Mesothelial cell of epicardium (in vitro differentiated cells): ENCODE measurements at places on chromosomes 3 and 15. TPM values are rescaled to one million over a fixed set of nuclear protein-coding genes. Genes with fewer than 3 reads are reported as not detected.
A peak's percentile ranks its signal among the peaks of the same experiment; 100 is the strongest.

FAM107A gene
- not detected in 3 replicates for total RNA-seq

DUOXA2 gene
- not detected in 3 replicates for total RNA-seq

TPRA1 gene
- total RNA-seq: 37.2 to 39.0 TPM (median 37.2 TPM) in 3 replicates

POC1A gene
- 7.9 to 9.4 TPM (median 8.7 TPM) in 3 replicates for total RNA-seq

FAM174B gene
- 18.8 to 20.7 TPM (median 19.1 TPM) in 3 replicates for total RNA-seq

CA12 gene
- 1.0 to 1.6 TPM (median 1.3 TPM) in 3 replicates for total RNA-seq

PARP15 gene
- total RNA-seq: 0.20 to 0.27 TPM (median 0.22 TPM) in 3 replicates

MYO5C gene
- total RNA-seq: 19.9 to 23.1 TPM (median 23.0 TPM) in 3 replicates

CD276 gene
- total RNA-seq: 174 to 179 TPM (median 178 TPM) in 3 replicates

EXD1 gene
- not detected in 3 replicates for total RNA-seq

SELENOS gene
- 38.1 to 45.2 TPM (median 44.7 TPM) in 3 replicates for total RNA-seq

CYFIP1 gene
- total RNA-seq: 98.3 to 111 TPM (median 105 TPM) in 3 replicates

GRCh38 chr3:8201886-8202285 is 299.7 kb upstream of the LMCD1 start:
- DNase-seq: no peak

- DNase-seq: no peak
Measured at GRCh38 chr3:168094580-168094876, 1.2 kb downstream of the GOLIM4 start.

- no peak for DNase-seq
Measured at GRCh38 chr3:10835406-10835805, 19.4 kb downstream of the SLC6A11 start.

DNA sequence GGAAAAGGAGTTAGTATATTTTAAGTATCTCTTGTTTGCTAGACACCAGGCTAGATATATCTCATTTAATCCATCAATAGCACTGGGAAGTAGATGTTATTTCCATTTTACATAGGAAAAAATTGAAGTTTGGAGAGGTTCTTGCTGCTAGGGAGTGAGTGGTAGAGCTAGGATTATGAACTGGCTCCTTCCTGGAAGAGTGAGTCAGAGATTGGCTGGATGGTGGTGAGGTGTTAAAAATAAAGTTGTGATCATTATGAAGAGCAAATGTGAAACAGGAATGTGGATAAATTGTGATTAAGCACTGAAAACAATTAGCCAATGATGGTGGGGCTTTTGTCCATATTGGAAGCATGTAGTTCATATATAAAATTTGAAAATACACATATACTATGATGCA is 234.2 kb downstream of the WNT5A start:
- no peak for DNase-seq

DNA sequence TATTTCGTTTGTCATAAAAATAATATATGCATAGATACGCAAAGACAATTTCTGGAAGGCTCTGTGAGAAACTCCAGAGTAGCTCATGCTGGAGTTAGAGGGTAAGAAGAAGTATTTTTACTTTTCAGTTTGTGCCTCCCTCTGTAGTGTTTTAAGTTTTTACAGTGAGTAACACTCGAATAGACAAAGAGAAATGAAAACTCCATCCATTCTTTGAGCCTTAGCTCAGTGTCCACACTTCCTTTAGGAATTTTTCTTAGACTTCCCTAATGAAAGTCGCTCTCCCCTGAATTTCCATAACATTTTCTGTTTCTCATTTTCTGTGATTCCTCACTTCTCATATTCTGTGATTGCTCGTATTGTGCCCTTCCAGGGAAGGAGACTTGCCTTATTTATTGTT is 2.1 kb downstream of the BLOC1S6 start:
- no peak for DNase-seq

GRCh38 chr15:83010709-83011270 is 649 bp downstream of the C15orf40 start:
- no peak for DNase-seq

DNA sequence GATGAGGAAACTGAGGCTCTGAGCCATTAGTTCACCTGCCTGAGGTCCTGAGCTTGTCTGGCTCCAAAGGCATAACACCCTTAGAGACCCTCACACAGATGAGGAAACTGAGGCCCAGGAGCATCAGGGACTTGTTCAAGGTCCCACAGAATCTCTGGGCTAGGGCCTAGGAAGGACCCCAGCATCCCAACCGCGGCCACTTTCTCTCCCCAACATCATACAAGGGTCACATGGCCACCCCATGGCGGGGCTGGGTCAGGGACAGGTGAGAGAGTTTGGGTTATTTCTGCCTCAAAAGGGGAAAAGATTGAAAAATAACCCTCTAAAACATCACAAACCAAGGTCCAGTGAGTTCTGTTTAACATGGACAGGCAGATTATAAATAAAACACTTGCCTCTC is 6.7 kb downstream of the LINGO1 start:
- DNase-seq: no peak

DNA sequence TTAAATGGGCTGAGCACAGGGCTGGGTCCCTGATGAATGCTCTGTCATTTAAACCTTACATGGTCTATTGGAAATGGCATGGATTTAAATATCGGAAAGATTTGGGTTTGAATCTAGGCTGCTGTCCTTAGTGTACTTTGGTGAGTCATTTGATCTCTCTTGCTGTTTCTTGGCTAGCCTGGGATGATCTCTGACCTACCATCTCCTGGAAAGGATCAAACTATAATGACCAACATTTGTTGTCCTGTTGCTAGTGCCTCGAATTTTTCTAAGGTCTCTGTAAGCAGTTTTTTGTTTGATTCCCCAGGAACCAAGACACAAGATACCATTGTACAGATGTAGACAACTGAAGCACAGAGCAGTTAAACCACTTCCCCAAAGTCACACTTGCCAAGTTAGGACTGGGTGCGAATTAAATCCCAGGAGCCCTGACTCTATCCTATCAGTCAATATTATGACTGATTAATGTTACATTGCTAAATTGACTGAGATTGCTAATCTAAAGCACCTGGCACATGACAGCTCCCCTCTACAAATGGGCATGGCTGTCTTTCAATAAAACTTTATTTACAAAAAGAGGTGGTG is 244.9 kb upstream of the MCTP2 start:
- no peak for DNase-seq

DNA sequence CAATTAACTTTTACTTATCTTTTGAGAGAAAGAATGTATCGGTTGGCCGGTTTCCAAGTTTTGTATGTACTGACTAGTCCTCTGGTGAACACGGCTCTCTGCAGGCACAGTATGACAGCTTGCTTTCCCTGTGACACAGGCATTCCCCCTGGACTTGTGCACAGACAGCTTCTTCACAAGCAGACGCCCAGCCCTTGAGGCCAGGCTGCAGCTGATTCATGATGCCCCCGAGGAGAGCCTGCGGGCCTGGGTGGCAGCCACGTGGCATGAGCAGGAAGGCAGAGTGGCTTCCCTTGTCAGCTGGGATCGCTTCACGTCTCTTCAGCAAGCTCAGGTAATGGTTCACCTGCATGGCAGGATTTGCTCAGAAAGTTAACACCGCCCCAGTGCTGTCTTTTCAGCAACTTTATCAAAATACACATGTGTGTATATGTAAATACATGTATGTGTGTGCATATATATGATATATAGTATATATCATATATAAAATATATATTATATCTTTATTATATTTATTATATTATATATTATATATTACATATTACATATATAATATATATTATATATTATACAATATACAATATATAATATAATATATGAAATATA is 25.5 kb downstream of the FAN1 start:
- DNase-seq: no peak

GRCh38 chr3:39541917-39542329 is 74.4 kb downstream of the MOBP start:
- no peak for DNase-seq

DNA sequence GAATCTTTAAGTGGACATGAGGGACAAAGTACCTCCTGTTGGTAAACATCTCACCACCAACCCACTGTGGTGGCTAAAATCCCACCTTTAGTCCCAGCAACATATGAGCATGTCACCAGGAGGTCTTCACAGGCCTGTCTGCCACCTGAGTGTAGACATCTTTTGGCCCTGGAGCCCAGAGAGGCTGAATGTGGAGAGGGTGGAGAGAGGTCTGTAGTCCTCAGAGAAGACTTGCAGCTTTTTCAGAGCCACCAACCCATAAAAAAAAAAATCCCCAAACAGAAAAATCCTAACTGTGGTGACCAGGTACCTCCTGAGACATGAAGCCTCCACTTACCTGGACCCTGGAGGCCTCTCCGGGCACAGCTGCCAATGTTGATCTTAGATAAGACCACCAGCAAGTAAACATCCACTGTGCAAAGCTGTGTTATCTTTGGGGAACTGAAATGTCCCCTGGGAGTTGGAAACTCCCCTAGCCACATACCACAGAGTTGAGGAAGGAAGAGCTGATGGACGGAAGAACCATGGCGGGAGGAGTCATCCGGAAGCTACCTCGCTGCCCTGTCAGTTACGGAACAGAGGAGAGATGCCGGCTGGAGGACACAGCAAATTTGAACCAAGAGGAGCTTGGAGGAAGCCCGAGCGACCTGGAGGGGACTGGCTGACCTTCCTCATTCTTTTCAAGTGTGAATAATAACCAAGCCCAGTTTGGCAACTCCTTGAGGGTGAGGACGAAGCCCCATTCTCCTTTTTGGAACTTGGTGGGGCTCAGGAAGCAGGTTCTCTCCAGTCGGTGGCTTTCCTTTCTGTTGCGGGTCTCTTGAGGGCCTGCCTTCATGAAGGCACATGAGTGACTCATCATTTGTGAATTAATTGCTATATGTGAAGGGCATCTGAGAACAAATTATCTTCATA is at the start of gene GHRL:
TSS of gene GHRL (minus strand) at position 443 of the 915 bp plus-strand sequence. CDS start 2,767 bp downstream, outside the sequence.
- no peak for DNase-seq

DNA sequence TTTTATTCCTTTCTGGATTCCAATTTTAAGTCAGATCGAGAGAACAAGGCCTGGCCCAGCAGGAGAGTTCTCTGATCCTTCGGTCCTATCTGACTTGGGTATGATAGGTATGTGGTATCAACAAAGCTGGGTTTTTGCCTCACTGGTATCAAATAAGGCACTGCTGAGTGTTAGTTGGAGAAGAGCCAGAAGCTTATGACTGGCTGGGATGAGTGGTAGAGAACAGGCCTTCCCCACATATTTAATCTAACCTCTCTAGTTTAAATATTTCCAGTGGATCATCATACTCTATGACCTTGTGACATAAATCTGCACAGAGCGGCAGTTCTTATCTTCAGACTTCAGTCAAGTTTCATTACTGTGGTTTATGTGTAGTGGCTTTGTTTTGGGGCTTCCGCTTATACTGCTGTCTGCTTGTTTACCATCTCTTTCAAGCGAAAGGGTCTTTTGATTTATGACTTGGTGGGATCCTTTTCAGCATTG is 164.5 kb downstream of the PTPRG start:
- no peak for DNase-seq

- no peak for DNase-seq
Measured at GRCh38 chr3:34676436-34676835, 878.0 kb downstream of the PDCD6IP start.

DNA sequence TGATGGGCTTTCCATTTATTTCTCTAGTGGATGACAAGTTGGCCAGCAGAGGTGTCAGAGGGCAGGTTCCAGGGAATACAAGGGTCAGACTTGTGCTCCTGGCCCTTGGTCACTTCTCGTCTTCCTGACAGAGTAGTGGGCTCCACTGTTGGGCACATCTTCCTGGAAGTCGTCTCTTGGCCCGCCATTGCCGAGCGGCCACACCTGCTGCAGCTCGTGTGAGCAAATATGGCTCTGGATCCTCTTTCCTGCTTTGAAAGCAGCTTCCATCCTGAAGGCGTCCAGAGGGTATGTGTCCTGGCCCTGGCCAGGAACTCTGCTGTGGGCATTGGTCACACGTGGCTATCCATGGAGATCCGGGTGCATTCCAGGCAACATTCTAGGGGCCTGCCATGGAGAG is 100.2 kb downstream of the SNRPN start:
- peak; percentile 7 for DNase-seq

DNA sequence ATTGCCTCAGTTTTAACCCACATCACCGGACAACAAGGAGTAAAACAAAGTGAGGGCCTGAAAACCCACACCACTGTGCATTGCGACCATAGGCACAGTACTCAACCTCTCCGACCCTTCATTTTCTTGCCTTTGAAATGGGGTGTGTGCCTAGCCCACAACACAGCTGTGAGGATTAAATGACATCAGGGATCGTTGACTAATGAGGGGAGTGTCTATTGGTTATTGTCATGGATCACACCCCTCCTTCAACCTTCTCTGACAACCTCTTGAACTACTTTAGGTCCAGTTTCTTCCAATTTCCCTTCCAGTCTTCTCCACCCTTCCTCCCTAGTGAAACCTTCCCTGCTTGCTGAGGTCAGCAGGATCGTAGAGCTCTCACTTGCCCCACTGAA is 89.5 kb downstream of the HES1 start:
- no peak for DNase-seq

DNA sequence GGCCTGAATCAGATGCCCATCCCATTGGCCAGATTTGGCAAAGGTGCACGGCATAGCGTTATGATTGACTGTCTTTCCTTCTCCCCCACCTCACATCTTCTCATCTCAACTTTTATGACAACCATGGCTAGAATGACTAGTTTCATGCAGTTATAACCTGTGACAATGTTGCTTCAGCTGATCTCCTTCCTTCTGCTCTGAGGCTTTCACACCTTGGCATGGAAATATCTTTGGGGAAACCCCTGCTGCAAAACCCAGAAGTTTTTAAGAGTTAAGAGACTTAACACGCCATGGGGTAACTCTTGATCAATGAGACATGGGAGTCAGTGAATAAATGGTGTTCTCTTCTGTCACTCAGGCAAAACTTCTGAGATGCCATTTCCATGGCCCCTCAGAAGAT is 290.7 kb upstream of the MDFIC2 start:
- DNase-seq: no peak

- no peak for DNase-seq
Measured at GRCh38 chr3:50147447-50147846, 7.7 kb upstream of the SEMA3F start.

GRCh38 chr3:32703491-32703972 is 18.5 kb downstream of the CNOT10 start:
- no peak for DNase-seq

DNA sequence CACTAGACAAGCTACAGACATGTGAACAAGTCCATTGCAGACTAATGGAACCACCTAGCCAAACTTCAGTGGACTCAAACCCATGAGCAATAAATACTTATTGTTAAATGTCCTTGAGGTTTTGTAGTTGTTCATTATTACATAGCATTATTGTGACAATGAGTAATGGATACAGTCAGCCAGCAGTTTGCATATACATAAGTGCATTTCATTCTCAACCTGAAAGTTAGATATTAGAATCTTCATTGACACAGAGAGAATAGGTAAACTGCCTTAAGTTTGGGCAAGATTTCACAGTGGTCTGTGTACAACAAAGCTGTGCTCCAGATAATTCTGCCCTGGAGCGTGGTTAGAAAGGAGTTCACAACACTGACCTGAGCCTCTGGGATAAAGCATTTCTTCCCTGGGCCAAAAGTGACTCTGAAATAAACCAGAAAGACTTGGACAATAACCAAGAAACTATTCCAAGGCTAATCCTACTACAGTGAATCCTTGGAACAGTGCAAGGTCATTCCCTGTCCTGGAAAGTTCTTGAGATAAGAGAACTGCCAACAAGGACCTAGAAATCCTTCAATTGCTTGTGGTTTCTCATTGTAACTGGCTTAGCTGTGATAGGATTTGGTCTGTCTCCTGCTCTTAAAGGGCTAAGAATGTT is 225.5 kb upstream of the STT3B start:
- DNase-seq: no peak

GRCh38 chr3:28860307-28860706 is 420.6 kb upstream of the RBMS3 start:
- no peak for DNase-seq
